ENCODE measurements at places on chromosomes 7 and 10. TPM values are rescaled to one million over a fixed set of nuclear protein-coding genes. Genes with fewer than 3 reads are reported as not detected.

DNA sequence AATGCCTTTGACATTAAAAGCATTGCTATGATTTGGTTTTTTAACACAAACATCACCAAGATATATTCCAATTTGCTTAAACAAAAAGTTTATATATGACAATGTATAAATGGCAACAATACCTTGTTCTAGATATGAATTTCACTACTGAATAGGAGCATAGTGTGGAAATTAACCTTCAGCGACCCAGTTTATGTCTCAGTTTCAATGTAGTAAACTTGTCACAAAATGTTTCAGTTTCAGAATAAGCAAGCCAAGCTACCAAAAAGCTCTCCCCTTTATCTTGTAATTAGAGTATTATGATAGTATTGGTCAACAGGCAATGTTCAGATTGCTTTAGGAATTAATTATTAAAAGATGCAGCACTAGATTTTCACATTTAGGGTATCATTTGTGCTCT lies 99.6 kb upstream of the PCDH15 start:
- no peak for DNase-seq

- DNase-seq, result no peak
Measured at GRCh38 chr7:17319164-17320101, 21.0 kb downstream of the AHR start.

GRCh38 chr7:95106401-95106800 lies 199.0 kb downstream of the PPP1R9A start:
- no peak for DNase-seq

DNA sequence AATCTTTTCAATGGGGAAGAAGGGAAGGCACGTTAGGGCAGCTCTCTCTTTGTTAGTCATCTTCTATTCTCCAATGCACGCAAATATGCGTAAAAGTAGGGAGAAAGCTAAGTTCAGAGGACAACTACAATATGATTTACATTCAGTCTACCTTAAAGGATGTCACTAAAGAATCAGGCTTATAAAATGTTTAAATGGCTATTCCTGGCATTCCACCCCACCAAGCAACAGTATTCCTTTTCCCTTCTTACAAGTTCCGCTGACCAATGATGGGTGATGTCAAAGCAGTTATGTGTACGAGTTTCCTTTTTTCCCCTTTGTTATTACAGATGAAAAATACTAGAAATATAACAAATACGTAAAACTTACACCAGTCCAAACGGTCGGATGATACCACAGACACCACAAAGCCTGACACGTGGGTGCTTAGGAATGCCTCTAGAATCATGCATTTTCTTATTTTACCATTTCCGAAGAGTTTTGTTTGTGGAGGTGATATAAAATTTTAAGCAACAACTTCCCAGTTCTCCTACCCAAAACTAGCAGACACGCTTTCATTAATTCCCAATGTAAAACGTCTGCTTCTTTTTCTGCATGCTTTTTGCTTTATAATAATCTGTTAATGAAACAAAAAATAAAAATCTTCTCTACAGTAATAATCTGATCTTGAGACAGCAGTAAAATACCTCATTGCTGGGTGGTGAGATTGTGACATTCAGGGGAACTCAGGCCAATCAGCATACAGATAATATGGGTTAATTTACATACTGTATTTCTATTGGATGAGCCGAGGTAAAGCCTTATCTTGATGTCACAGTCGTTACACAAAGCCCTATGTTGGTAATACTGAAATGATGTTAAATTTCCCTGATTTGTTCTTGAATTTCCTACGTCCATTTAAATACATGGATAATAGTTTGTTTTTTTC lies 708 bp upstream of the GPR85 start:
- no peak for DNase-seq

The CALN1 gene
- not detected for total RNA-seq

The GPR37 gene
- total RNA-seq, result not detected

DNA sequence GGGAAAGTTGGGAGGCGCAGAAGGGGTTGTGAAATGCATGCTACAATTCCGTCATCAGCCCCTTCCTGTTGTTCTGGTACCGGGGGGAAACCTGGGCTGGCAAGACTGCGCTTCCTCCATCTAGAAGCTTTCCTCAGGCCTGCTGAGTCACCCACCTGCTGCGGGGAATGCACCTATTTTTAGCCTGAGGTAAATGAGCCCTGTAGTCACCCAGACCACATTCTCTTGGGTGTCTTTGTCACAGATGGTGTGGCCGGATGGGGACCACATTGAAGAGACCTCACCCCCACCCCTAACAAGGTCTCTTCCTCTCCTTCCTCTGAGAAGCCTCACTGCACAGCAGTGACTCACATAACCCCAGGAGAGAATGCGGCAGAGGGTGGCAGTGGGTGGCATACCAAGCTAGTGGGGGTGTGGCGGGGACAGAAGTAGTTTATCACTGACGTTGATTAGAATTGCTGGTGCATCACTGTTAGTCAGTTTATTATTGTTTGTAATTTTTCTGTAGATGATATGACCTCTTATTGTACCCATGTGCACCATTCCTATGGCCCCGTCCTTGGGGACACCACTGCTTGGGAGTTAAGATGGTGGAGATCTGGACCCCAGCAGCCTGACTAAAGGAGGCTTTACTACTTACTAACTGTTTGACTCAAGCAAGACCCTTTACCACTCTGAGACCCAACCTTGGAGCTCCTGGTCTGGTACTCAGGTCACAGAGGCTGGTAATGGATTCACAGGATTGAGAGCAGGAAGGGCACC lies 83.0 kb upstream of the DUSP5 start:
- DNase-seq, result no peak

DNA sequence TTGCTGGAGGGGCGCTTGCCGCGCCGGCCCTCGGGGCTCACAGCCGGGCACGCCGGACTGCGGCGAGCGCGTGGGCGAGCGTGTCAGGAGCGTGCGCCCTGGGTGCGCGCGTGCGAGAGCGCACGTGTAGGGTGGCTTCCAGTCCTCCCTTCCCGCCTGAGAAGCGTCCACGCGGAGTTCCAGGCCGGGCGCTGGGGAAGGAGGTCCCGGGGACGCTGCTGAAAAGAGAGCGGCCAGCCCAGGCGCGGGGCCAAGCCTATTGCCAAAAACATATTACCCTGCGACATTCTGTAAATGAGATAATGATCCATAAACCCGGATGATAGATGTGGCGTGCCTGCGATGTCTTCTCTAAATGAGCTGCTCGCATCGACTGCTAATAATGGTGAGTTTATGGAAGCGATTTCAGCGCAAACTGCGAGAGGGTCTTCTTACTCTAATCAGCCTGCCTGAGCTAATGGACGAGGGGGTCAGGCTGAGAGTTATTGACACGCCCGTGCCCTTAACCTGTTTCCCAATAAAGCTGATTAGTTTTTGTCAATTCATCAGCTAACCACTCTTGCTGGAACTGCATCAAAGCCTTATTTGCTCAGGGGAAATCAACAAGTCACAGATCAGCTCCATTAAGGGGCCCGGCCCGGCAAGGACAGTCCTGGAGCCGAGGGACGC lies 8.0 kb upstream of the MNX1 start:
- no peak for DNase-seq

- DNase-seq, result no peak
Measured at GRCh38 chr7:67692425-67692824, 695.8 kb downstream of the TYW1 start.

The MORN4 gene
- 10.8 TPM for total RNA-seq

DNA sequence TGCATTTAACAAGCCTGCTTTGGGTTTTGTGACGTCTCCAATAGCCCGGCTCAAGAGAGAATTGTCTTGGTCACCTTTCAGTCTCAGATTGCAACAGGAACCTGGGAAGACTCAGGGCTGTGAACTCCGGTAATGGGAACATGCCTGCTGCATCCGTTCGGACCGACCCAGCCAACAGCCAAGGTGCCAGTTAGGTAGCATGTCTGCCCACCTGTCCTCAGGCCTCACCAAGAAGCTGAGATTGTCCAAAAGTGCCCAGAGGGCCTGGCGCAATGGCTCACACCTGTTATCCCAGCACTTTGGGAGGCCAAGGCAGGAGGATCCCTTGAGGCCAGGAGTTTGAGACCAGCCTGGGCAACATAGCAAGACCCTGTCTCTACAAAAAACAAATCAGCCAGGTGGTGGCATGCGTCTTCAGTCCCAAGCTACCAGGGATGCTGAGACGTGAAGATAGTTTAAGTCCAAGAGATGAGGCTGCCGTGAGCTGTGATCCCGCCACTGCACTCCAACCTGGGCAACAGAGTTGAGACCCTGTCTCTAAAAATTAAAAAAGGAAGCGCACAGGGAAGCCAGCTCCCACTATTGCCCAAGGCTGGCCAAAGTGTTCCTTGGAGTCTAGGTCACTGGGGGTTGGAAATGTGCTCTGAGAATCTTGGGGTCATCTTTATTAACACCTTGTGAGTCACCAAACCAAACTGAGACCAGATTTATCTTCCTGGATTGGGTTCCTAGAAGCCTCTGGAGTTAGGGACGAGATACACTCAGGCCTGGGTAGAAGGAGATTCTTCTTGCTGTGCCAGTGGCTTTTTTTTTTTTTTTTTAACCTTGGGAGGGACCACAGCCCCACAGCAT lies 26.9 kb downstream of the BAG3 start:
- no peak for DNase-seq

- DNase-seq, result no peak
Measured at GRCh38 chr7:116641551-116642153, 30.3 kb upstream of the MET start.

The PRSS58 gene
- not detected for total RNA-seq

GRCh38 chr7:121105262-121105661 lies 116.8 kb downstream of the CPED1 start:
- no peak for DNase-seq

DNA sequence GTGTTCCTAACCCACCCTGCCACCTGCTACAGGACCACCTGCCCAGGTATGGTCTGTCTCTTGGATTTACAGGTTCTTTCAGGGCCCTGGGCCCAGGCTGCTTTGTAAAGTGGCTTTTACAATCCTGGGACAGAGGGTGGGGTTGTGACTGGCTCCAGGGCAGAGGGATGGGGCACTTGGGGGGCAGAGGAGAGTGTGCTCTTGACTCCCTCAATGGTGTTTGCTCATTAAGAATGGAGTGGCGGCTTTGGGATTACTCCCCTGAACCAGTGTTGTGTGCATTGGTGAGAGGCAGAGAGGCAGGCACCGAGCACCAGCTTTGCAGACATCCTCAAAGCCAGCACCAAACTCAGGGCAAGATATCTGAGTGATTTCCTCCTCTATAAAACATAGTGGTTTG lies 43.5 kb downstream of the VWA2 start:
- DNase-seq, result no peak

The COBL gene
- 88.7 TPM for total RNA-seq

DNA sequence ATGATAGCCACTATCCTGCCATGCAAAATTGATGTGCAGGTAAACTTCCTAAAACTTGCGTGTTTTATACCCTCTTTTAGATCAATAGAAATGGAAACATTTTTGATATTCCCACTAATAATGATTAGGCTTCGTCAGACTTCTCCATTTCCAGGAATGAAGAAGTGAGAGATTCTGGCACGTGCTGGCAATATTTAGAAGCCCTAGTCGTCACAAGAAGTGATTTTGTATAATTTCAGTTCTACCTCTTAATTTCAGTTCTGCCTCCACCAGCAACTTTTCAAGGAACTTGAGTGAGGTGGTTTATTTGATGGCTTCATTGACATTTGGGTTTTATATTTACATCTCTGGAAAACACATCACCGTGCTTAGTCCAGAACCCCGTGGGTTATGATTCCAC lies 61.9 kb downstream of the MRC1 start:
- DNase-seq, result no peak

The PSD gene
- 0.84 TPM for total RNA-seq

GRCh38 chr10:31028081-31028480 lies 3.6 kb downstream of the ZNF438 start:
- DNase-seq, result no peak

GRCh38 chr7:157730614-157731013 lies 393.8 kb downstream of the DNAJB6 start:
- DNase-seq, result no peak

The FXYD4 gene
- total RNA-seq, result not detected

GRCh38 chr10:3961082-3961481 lies 176.1 kb upstream of the KLF6 start:
- no peak for DNase-seq

DNA sequence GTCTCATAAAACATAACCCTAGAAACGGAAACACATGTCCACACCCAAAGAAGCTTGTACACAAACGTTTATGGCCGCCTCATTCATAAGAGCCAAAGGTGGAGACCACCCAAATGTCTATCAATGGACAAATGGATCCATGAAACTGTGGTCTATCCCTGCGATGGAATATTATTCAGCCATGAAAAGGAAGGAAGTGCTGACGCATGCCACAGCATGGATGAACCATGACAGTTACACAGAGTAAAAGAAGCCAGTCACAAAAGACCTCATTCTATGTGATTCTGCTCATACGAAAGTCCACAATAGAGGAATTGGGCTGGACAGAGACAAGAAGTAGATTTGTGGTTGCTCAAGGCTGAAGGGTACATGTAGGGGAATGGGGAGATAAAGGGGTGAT lies 10.8 kb downstream of the CHST15 start:
- DNase-seq, result no peak

GRCh38 chr7:96182424-96183158 lies 139.3 kb downstream of the SLC25A13 start:
- DNase-seq, result no peak

- DNase-seq, result no peak
Measured at GRCh38 chr7:42342381-42342780, 105.4 kb upstream of the GLI3 start.

The STAG3 gene
- 0.09 TPM for total RNA-seq

The BTBD16 gene
- not detected for total RNA-seq

The C10orf95 gene
- total RNA-seq, result not detected

The RPEL1 gene
- not detected for total RNA-seq

GRCh38 chr7:3579638-3580219 lies 278.7 kb downstream of the SDK1 start:
- DNase-seq, result no peak

The ABCB1 gene
- total RNA-seq, result 1.8 TPM

The RHOBTB1 gene
- total RNA-seq, result 16.5 TPM

The STEAP2 gene
- 6.2 TPM for total RNA-seq

DNA sequence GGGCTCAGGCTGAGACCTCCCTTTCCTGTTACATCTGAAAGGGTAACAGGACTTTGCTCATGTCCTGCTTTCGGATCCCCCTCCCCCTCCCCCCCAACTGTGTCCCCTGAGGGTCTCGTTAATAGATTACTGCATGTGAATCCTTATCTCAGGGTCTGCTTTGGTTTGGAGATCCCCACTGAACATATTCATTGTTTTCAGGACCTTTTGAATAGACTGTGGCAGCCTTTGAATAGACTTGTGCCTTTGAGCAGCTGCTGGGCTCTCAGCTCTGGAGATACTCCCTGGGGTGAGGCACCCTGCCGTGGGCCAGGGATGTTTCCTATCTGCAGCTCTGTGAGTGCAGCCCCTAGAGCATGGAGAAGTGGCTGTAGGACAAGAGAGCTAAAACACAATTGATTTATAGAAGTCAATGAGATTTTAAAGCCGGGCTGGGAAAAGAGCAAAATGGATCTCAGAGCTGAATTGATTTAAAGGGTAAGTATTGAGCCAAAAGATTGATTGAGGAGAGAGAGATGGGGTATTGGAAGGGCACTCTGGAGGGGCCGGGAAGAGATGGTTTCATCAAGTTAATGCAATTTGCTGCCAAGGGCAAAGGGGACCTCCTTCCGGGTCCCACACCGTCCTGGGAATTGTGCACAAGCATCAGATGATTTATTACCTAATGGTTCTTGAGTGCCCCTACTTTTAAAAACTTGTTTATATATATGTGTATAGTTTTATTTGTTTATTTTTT lies 9.9 kb downstream of the ARHGAP22 start:
- no peak for DNase-seq

GRCh38 chr10:63241841-63242281 lies 108.7 kb downstream of the NRBF2 start:
- DNase-seq, result no peak

Measured in heart left ventricle (tissue), 16 donors.